ENCODE measurements at places on chromosomes 5 and 9.
A peak's percentile ranks its signal among the peaks of the same experiment; 100 is the strongest.

GRCh38 chr9:89212171-89212570 is 33.6 kb upstream of the SHC3 start:
- DNase-seq: no peak

GRCh38 chr5:159415301-159415937 is 85.1 kb upstream of the IL12B start:
- no peak for DNase-seq

- no peak for DNase-seq
These were observed 470 bp downstream of the IL31RA start for GRCh38 chr5:55851675-55851979.

GRCh38 chr5:87198010-87198409 is 69.7 kb upstream of the RASA1 start:
- no peak for DNase-seq

DNA sequence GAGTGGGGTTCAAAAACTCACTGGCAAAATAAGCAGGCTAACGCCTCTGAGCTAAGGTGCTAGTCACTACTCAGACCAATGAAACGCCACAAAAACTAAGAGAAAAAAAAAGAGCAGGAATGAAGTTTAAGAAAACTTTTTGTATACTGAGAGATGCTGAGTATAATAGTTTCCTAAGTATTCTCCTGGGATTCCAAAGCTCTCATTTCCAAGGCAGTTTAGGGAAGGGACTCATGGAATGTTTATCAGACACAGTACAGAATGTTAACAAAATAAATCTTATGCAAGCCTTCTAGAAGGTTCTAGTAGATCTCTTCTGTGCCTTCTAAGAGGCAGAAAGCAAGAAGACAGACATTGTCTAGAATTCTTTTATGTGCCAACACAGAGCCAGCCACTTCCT is 361.9 kb downstream of the MTRR start:
- no peak for DNase-seq

- no peak for DNase-seq
These were observed 3.5 kb upstream of the TNIP1 start for GRCh38 chr5:151084363-151084762.

- DNase-seq: no peak
These were observed 22.2 kb upstream of the ZBTB34 start for GRCh38 chr9:126838055-126838811.

GRCh38 chr9:21590058-21590996 is 108.2 kb upstream of the IFNE start:
- DNase-seq: no peak

DNA sequence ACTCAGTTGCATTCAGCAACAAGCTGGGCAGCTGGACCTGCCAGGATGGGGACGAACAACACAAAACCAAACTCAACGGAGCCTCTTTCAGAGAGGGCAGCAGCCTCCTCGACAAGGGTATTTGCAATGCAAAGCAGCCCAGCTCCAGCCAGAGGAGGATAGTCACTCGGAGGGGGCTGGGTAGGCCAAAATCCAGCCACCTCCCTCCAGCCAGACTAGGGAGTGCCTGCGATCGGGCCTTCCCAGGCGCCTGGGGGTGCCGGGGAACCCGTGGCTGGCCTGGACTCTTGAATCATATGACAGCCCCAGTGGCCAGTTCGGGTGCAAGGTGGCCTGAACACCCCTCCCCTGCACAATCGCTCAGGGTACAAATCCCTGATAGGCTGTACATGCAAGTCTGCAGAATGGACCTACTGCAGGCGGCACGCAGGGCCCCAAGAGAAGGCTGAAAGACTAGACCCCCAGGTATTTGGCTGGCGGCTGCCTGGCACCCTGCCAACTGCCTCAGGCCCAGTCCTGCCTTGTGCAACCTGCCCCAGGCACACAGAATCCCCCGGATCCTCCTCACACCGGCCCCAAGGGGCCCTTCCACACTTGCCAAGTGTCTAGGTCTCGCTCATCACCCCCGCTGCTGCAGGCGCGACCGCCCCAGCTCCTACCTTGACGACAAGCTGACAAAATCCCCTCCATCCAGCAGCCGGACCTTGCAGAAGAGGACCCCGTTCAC is 1.3 kb downstream of the EEIG1 start:
- no peak for DNase-seq

DNA sequence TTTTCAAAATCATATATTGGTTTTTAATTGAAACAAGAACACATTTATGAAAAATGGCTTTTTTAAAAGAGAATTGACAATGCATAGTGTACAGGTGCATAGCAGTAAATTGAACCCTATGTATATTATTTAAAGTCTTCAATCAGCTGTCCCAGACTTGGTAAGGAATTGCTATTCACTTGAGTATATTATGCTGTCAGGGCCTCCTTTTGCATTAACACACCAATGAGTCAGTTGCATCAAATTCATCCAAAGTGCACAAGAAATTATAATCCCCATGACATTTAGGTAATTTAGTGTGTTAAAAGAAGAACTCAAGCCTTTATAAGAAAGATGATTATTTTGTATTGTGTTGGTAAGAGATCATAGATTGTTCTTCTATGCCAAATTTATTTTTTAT is 748.8 kb upstream of the RIOK2 start:
- DNase-seq: no peak

DNA sequence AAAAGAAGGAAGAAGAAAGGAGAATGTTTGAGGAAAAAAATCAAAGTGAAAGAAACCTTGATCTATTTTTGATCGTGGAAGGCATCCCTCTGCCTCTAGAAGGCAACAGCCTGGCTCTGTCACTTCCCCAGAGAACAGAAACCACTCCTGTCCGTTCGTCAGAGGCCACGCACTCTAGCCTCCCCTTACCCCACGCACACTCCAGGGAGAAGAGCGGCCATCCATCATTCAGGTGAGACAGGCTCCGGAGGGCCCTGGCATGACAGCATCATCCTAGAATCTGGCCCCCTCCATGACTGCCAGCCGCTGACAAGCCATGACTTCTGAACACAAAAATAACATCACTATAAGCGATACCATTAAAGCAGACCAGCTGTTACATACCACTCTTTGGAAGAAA is 135.8 kb downstream of the ROR2 start:
- DNase-seq: no peak

DNA sequence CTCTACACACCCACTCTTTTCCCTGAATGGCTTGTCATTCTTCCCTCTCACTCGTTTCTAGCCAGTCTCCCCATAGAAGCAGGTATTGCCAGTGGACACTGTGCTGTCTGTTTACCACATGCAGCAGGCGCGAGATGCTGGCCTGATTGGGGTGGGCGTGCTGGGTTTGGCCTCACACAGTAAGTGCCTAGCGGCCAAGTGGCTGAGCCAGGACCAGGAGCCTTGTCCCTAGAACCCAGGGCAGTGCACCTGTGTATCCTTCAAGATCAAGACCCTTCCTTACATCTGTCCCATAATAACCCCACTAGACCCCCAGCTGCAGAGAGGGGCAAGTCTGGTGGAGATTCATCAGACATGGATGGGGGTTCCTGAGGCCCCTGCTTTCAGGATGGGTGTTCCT is 112.8 kb upstream of the IRX4 start:
- no peak for DNase-seq

DNA sequence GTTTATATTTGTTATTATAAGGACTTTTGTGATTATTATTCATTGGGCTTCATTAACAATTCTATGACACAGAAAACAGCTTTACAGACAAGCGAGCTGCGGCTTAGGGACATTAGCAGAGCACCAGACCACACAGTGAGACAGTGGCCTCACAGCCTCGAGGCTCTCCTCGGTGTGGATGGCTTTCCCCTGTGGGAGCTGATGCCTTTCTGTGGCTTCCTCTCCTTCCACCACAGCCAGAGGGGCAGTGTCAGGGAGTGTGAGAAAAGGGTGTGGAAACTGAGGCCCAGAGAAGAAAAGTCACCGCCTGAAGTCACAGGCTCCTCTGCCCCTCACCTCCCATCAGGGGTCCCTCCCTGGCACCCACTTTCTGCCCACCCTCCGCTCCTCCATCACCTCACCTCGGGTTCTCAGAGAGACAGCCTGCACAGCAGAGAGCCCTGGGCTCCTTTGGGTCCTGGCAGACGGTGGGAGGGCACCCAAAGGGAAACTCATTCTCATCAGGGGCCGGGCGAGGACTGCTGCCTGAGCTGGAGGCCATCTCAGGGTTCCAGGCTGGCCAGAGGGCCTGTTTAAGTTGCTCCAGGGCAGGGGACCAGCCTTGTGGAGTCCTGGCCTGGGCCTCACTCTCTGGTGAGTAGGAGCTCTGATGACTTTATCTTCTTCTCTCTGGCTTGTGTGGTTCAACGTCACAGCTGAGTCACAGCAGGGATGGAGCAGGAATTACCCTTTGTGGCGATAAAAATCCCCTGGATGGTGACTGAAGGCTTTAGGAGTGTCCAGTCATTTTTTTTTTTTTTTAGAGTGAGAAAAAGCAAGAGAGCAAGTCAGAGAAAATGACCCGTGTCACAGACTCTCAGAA is 830 bp downstream of the TRAF1 start:
- peak; percentile 86 for DNase-seq

- DNase-seq: no peak
These were observed 10.1 kb downstream of the FBXL7 start for GRCh38 chr5:15510092-15510491.

DNA sequence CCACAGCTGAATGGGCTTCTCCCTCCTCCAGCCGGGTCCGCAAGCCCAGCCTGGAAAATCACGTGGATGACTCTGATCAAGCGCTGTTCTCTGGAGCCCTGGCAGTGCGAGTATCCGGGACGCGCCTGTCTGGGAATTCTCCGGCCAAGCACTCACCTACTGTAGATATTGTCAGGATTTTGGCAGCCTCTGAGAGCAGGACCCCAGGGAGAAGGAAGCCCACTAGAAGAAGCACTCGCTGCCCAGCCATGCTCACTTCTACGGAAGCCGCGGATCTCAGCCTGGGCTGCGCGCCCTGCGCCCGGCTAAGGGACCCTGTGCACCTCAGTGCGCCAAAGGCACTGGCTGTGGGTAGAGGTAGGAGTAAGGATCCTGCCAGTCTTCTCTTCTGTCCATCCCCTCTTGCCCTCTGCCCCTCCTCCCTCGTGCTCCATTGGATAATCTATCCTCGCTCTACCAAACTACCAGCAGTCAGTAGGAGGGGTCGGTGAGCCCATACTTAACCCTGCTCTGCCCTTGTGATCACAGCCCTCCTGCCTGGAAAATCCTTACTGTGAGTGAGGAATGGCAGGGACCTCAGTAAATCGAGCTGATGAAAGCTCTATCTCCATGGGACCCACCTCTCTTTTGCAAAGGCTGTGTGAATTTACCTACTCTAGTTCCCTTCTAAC is at the start of gene UGT3A2:
Gene UGT3A2 (minus strand): TSS at position 343 of the 671 bp plus-strand sequence. CDS start 93 bp downstream, at position 250.
- DNase-seq: no peak

- no peak for DNase-seq
These were observed 6.2 kb downstream of the OBP2A start for GRCh38 chr9:135552021-135552697.

- DNase-seq: no peak
These were observed 73.3 kb downstream of the PRKACG start for GRCh38 chr9:68940573-68940972.

DNA sequence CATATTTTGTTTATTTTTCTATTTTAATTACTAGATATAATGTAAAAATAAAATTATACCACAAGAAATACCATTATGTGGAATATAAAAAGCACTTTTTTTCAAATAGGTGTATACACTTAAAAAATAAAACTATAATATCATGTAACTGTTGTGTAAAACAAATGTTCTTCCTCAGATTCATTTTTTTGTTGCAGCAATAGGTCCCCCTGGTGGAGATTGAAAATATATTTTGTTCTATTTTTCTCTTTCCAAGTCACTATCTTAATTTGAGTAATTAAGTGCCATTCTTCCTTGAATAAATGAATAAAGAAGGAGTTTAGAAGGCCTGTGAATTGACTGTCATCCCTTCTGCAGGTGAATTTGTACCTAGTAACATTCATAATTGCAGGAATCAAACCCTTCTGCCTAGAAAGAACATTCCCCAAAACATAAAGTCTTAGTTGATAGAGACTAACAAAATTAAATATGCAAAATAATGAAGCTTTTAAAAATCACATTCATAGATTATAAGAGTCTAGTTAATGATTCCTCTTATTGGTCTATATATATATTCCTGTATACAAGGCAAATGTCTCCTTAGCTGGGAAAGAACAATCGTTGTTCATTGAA is 23.4 kb downstream of the CETN3 start:
- DNase-seq: no peak

DNA sequence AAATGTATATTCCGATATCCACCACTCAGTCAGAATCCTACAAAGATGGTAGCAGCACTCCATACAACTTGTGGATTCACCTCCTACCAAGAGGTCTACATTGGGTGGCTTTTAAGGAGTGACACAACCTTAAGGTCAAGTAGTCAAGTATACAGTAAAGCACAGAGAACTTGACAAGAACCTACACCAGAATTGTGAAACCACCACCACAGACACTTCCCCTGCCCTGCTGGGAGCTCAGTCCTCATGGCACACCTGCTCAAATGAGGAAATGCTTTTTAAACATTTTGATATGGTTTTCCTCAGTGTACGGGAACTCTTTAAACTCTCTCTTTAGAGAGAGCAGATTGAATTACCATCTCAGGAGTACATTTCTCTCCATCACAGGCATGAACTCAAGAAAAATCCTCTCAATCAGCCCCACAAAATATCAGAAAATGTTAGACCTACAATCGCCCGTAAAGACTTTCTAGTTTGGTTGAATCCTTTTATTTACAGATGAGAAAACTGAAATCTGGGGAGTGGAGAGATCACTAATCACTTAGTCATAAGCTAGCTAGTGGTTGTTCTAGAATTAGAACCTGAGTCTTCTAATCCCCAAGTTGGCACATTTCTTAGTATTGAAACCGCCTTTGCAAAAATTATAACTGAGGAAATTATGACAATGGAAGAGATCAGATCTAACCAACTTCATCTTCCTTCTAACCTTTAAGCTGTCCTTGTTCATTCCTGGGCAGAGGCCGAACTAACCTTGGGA is 38.5 kb upstream of the NR4A3 start:
- DNase-seq: no peak

DNA sequence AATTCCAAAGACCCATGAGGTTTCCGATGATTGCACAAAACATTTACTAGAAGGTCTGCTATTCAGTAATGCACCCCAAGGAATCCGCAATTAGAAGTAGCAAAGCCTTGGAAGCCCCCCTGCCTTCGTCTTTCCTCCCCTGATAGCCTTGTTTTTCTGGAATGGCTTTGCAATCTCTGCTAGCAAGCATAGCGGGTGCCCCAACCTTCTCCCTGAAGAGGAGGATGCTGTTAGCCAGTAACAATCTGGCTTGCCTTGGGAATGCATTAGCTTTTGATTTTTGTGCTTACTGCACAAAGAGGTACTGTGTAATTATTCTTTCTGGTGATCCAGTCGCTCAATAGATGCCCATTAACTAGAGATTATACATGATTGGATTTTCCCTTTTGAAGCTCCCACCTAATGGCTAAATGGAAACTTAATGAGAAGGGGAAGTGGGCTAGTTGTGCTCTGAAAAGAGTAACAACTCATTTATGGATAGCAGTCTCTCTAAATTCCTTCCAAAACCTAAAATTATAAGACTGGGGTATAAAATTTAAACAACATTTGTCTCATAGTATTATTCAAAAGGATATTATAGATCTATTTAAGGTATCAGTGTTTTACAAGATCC is 91.6 kb downstream of the FBXW11 start:
- no peak for DNase-seq

- no peak for DNase-seq
These were observed 414.0 kb downstream of the ELAVL2 start for GRCh38 chr9:23412046-23412445.

All from activated CD8-positive, alpha-beta memory T cell treated with anti-CD3 and anti-CD28 coated beads, Interleukin-2, amount 50 U/mL, for 4 hours (primary cell).